ENCODE measurements at places on chromosomes 13 and 19.
A peak's percentile ranks its signal among the peaks of the same experiment; 100 is the strongest.

- DNase-seq: no peak
Observed at GRCh38 chr19:920051-920864, 3.1 kb downstream of the KISS1R start.

GRCh38 chr19:40689339-40690049, 957 bp downstream of the NUMBL start:
- peak; percentile 25 for DNase-seq

DNA sequence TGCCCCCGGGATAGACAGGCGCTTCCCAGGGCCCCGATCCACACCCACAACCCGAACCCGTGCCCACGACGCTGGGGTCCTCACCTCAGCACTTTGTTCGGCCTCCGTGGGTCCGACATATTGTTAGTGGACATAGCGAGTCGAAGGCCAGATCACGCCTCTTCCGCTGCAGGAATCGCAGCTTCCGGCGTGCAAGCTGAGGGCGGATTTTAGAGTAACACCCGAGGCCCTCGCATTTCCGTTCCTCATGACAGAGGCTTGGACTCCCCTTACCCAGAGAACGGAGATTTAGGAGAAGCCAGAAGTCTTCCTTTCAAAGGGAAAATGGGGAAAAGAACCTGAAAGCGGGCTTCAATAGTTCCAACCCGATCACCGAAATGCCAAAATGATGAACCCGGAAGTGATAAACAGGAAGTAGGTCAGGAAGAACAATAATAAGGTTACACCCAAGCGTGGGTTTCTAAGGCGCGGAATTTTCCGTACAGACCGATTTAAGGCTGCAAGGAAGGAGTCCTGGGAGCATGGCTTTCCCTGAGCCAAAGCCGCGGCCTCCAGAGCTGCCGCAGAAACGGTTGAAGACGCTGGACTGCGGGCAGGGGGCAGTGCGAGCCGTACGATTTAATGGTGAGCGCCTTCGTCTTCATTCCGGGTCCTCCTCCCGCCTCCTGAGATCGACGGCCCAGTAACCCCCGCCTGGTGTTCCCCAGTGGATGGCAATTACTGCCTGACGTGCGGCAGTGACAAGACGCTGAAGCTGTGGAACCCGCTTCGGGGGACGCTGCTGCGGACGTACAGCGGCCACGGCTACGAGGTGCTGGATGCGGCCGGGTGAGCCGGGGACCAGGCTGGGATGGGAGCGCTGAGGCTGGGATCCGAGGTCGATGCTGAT, 2.9 kb downstream of the WDR83 start:
- peak; percentile 92 for DNase-seq

GRCh38 chr13:44273991-44274770, 99.4 kb upstream of the SERP2 start:
- peak; percentile 72 for DNase-seq

- DNase-seq: peak; percentile 67
Observed at GRCh38 chr19:33125929-33126388, 6.0 kb upstream of the WDR88 start.

- DNase-seq: no peak
Observed at GRCh38 chr13:109897988-109898624, 111.7 kb upstream of the IRS2 start.

DNA sequence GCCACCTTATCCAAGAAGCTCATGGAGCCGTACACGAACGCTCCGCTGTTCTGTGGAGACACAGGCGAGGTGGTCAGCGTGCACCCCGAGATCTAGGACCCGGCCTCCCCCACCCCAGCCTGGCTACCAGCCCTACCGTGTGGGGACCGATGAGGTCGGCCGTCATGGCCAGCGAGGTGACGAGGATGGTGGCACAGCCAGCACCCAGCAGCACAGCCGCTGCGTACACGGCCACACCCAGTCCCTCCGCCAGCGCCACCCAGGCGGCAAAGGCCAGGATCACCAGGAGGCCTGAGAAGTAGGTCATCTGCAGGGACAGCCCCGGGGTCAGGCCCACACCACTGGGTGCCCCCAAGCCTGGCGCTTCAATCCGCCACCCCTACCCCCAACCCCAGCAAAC, 7.1 kb downstream of the TEKTIP1 start:
- DNase-seq: no peak

DNA sequence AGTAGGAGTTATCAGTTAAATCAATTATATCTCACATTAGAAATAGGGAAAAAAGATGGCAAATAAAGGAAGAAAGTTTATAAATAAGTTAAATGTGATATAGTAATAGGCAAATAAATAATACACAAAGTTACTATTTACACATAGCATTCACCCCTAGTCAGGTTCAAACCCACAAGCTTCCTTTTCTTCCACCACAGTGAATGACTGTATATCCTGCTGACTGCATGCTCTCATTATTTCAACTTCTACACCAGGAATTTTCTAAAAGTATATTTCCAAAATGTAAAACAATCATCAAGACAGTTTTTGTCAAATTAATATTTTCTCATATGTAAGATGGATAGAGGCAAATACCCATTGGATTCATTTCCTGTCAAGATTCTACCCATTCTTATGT, 548.6 kb upstream of the SLITRK5 start:
- no peak for DNase-seq

- DNase-seq: no peak
Observed at GRCh38 chr19:6057651-6058517, 52.4 kb downstream of the RFX2 start.

GRCh38 chr13:26295812-26296211, 41.9 kb downstream of the CDK8 start:
- no peak for DNase-seq

DNA sequence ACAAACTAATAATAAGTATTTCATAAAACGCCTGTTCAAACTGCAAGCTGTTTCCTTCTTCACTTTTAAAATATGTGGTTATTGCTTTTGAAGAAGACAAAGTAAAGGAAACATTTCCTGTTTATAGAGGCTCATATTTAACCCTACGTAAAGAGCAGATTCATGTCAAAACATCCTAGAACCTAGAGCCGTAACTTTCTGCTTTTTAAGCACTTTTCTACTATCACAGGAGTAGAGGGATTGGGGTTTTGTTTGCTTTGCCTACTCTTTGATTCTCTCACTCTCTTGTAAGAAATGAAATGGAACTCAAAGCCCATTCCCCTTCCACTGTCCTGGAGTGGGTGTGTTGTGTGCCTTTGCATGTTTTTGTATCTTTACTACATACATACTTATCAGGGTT, 54.0 kb upstream of the GPR183 start:
- DNase-seq: no peak

- DNase-seq: no peak
Observed at GRCh38 chr19:46813839-46814358, 25.5 kb upstream of the SLC1A5 start.

GRCh38 chr19:49939721-49940481, 10.6 kb upstream of the NUP62 start:
- DNase-seq: no peak

- DNase-seq: peak; percentile 58
Observed at GRCh38 chr19:38134540-38135149, 89.4 kb downstream of the DPF1 start.

- DNase-seq: no peak
Observed at GRCh38 chr13:72570019-72570418, 157.4 kb downstream of the MZT1 start.

- DNase-seq: no peak
Observed at GRCh38 chr13:76053181-76053580, 417.1 kb downstream of the LMO7 start.

- DNase-seq: no peak
Observed at GRCh38 chr19:33343301-33343700, 30.2 kb upstream of the CEBPG start.

DNA sequence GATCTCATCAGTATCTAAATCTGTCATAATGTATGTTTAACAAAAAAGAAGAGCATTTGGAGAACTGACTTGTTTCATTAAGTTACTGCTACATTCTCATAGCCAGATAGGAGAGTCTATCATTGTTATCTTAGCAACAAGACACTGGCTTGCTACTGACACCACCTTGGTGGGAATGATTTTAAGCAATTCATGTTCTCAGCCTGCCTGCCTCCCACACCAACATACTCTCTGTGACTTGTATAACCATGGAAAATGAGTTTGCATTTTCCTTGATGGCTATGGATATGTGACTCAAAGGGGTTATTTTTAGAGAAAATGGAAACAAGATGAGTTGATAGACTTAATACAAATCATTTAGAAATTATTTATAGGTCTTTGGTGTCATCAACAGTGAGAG, 1308.9 kb downstream of the OLFM4 start:
- no peak for DNase-seq

- no peak for DNase-seq
Observed at GRCh38 chr13:42760951-42761350, 20.4 kb upstream of the FAM216B start.

GRCh38 chr13:59982631-59983382, 180.9 kb downstream of the DIAPH3 start:
- no peak for DNase-seq

Data from hematopoietic multipotent progenitor cell treated with erythropoietin and hydrocortisone succinate and interleukin-3 and kit ligand, for 17 days (in vitro differentiated cells).